Activated T-cell treated with anti-CD3 and anti-CD28 coated beads for 4 hours (primary cell): ENCODE measurements at places on chromosomes 1 and 21.

DNA sequence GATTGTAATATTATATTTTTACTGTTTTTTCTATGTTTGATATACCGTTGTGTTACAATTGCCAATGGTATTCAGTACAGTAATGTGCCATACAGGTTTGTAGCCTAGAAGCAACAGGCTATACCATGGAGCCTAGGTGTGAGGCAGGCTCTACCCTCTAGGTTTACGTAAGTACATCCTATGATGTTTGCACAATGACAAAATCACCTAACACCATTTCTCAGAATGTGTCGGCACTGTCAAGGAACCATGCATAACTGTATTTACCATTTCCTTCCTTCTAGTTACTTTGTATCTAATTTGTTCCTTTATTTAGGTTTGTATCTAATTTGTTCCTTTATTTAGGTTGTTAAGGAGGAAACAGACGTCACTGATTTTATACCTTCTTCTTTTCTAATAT lies 9.9 kb downstream of the NPHP4 start:
- no peak for DNase-seq

- DNase-seq, result no peak
These were observed 58.4 kb downstream of the NFIA start for GRCh38 chr1:61140778-61141177.

DNA sequence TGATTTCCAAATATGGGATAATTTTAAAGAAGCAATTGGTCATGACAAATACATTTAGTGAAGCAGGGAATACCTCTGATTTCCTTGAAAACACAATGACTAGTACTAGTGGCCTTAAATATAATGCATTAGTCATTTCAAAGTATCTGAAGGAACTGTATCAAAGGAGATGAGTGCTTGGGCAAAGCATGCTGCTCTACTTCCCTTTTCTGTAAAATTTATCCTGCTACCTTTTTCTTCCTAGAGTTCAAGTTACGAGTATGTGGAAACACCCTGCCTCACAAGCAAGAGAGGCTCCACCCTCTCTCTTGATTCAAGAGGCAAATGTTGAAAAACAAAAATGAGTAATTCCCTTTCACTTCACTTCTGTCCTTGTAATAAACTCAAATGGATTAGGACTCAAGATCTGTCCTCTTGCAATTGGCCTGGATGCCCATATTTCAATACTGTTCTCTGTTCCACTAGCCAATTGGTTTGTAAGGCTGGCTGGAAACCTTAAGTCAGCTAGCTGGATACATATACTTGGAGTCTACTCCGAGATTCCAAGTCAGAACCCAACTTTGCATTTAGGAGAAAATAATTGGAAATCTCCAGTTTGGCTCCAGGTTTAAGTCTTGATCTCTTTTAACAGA lies 92.5 kb downstream of the CDC42BPA start:
- DNase-seq, result no peak

GRCh38 chr1:230798491-230798890 lies 51.3 kb downstream of the CAPN9 start:
- DNase-seq, result no peak

DNA sequence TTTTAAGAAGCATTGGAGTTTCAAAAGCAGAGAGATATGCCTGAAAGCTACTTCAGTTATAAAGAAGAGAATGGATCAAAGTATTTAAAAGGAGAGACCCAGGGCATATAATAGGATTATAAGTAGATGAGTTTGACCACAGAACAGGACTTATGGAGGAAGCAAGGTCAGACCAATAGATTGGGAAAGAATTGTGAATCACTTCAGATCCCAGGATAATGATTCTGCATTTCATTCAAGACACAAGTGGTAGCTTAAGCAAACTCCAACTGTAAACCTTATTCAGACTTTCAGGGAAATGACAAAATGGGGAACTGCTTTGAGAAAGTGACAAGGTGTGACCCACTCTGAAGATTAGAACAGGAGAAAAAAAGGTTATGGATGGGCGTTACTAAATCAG lies 18.9 kb upstream of the OR10J5 start:
- no peak for DNase-seq

GRCh38 chr21:41018431-41018830 lies 149.5 kb upstream of the BACE2 start:
- DNase-seq, result no peak

GRCh38 chr1:228500143-228500734 lies 13.1 kb downstream of the RNF187 start:
- DNase-seq, result no peak

GRCh38 chr1:26697978-26698849 lies 2.4 kb downstream of the ARID1A start:
- DNase-seq, result no peak

- DNase-seq, result no peak
These were observed 28.6 kb upstream of the MX1 start for GRCh38 chr21:41397471-41397891.

GRCh38 chr1:9920606-9921005 lies 10.5 kb upstream of the CTNNBIP1 start:
- DNase-seq, result no peak

GRCh38 chr1:176989023-176989422 lies 175.5 kb downstream of the ASTN1 start:
- no peak for DNase-seq

- no peak for DNase-seq
These were observed 175.8 kb downstream of the TNFSF18 start for GRCh38 chr1:172874950-172875349.

- no peak for DNase-seq
These were observed 215.3 kb downstream of the BRINP2 start for GRCh38 chr1:177385760-177386698.

- peak; percentile 94 for DNase-seq
These were observed 9.3 kb upstream of the MDM4 start for GRCh38 chr1:204506969-204507316.

DNA sequence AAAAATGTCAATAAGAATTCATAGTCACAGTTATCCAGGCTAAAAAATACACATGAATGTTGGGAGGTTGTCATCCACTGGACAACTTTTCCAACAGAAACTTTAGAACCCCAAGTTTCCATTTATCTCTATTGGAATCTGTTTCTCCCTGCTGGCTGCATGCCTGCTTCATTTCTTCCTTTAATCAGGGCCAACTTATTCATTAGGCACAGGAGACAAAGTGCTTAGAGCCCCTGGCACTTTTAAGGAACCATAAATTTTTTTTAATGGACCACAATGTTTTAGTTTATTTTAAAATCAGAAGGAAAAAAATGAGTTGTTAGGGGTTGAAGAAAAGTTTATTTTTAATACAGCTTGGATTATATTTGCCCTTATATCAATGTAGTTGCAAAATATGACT lies 26.7 kb upstream of the C2CD2 start:
- no peak for DNase-seq

GRCh38 chr1:78436961-78437360 lies 53.8 kb upstream of the PTGFR start:
- DNase-seq, result no peak
